Left colon (tissue), 2 donors: ENCODE measurements at places on chromosomes 7 and 10. TPM values are rescaled to one million over a fixed set of nuclear protein-coding genes. Genes with fewer than 3 reads are reported as not detected.
A peak's percentile ranks its signal among the peaks of the same experiment; 100 is the strongest.

The TMEM270 gene
- total RNA-seq, result not detected

The ASAH2 gene
- 2.2 TPM for total RNA-seq

- no peak for DNase-seq
Observed at GRCh38 chr10:119395280-119396007, 147.1 kb downstream of the RGS10 start.

DNA sequence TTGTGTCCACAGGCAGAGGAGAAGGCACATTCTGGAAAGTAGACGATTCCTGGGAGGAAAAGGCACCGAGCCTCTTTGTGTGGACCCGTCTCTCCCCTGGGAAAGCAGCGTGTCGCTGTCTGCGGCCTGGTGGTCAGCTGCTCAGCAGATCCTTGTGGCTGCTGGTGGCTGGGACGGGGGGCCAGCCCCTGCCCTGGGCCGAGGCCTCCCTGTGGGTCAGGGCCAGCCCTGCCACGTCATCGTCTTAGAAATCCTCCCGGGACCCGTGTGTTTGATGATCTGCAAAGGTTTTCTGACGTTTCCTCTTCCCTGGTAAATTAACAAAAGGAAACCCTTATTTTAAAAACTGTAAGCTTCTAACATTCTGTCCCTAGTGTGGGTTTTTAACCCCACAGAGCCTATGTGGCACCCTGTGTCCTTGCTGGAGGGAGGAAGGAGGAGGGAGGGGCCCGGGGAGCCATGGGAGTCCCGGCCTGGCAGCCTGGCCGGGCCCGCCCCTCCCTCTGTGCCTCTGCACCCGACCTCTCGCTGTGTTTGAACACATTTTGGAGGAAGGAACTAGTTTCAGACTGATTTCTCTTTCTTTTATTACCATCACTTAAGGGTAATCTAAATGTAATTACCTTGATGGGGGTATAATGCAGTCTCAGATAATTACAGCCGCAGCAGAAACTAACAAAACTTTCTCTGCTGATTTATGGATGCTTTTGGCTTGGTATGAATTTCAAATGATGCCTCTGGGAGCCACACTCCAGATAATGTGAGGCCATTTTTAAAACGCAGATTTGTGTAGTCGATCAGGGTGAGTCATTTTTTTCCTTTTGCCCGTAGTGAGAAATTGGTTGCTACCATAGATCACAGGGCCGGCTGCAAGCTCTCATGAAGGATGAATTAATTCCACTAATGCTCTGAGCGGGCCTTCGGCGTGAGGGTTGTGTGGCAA lies 85.5 kb downstream of the NKX6-2 start:
- DNase-seq, result peak; percentile 62

The CELF2 gene
- total RNA-seq, result 33.7 TPM

- DNase-seq, result no peak
Observed at GRCh38 chr10:89235073-89235798, 16.3 kb downstream of the LIPA start.
